ENCODE measurements at places on chromosomes 6 and 20.

- no peak overlapping the region for H3K27ac ChIP-seq
- H3K36me3 ChIP-seq = no peaks in the 10 kb centered on the region
- H3K4me1 ChIP-seq = no peaks in the 10 kb centered on the region
- H3K4me3 ChIP-seq = no peak overlapping the region
- DNase-seq = no peak
- no peaks in the 10 kb centered on the region for H3K27me3 ChIP-seq
These were observed 78.8 kb upstream of the CD83 start for GRCh38 chr6:14038467-14039437.

DNA sequence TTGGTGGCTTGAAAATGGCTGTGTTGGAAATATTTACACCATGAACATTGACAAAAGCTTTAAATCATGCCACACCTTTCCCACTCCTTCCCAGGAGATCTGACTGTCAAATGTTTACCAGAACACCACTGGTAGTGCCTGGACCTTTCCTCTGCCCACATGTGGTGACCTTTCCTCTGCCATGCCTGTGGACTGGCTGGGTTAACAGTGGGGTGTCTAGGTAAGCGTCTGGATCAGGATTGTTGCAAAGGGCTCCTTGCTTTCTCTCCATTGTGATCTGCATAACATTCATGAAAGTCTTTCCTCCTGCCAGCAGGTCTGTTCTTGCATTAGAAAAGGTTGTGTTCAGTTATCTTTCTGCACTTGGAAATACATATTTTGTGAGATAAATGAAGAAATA lies 572.7 kb downstream of the DHX35 start:
- peak; percentile 53 for DNase-seq
- H3K4me1 ChIP-seq = peaks cover 8% of the 10 kb centered on the region
- no peaks in the 10 kb centered on the region for H3K36me3 ChIP-seq

- H3K27ac ChIP-seq = peak overlapping the region; percentile 1
- no peaks in the 10 kb centered on the region for H3K36me3 ChIP-seq
- no peak for DNase-seq
- no peaks in the 10 kb centered on the region for H3K27me3 ChIP-seq
- H3K4me3 ChIP-seq = no peak overlapping the region
These were observed 22.5 kb upstream of the QKI start for GRCh38 chr6:163391985-163392384.

DNA sequence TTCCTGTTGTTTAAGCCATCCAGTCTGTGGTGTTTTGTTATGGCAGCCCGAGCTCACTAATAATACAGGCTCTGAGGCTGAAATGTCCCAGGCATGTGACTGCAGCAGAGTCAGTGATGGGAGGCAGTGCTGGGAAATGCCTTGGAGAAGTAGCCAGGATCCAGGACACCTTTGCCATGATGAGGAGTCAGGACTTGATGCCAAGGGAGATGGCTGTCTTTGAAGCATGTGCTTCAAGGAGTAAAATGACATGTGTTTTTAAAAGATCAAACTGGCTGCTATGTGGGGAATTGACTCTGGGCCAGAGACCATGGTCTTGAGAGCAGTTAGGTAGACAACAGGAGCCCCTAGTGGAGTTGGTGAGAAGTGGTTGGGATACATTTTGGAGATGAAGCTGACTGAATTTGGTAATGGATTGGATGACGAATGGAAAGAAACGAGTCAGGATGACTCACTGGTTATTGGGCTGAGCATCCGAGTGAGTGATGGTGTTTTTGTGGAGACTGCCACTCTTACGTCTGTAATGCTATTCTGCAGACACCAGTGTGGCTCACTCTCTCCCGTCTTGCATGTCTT lies 322.2 kb downstream of the PLCB1 start:
- H3K4me3 ChIP-seq = no peak overlapping the region
- DNase-seq = peak; percentile 69
- H3K27me3 ChIP-seq = no peaks in the 10 kb centered on the region
- no peak overlapping the region for H3K27ac ChIP-seq
- H3K4me1 ChIP-seq = no peaks in the 10 kb centered on the region

DNA sequence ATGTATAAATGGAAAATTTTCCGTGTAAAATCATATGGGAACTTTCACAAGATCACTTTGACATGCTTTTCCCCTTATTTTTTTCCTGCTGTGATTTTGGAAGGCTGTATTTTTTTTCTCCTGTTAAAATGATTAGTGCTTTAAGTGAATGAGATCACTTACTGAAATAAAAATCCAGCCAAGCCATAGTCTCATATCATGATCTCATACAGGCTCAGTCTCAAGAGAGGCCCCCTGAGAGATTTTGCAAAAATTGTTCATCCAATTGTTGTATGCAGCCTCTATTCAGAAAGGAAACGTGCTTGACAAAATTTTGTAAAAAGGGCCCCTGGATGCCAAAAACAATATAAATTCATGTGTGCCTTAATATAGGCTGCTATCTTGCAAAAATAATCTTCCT lies 528.2 kb downstream of the HDGFL1 start:
- no peaks in the 10 kb centered on the region for H3K36me3 ChIP-seq
- H3K4me3 ChIP-seq = no peak overlapping the region
- DNase-seq = no peak
- H3K27ac ChIP-seq = no peak overlapping the region
- no peaks in the 10 kb centered on the region for H3K27me3 ChIP-seq
- no peaks in the 10 kb centered on the region for H3K4me1 ChIP-seq

- H3K4me3 ChIP-seq = no peak overlapping the region
- no peak overlapping the region for H3K27ac ChIP-seq
- H3K4me1 ChIP-seq = no peaks in the 10 kb centered on the region
These were observed 28.6 kb upstream of the MOCS1 start for GRCh38 chr6:39962831-39963230.
